Right kidney (tissue), 9 donors: ENCODE measurements at places on chromosomes 4 and X.

GRCh38 chr4:176526704-176527103 is 206.9 kb downstream of the SPCS3 start:
- no peak for DNase-seq

- DNase-seq: no peak
Measured at GRCh38 chrX:101397779-101398178, 7.0 kb downstream of the RPL36A start.

DNA sequence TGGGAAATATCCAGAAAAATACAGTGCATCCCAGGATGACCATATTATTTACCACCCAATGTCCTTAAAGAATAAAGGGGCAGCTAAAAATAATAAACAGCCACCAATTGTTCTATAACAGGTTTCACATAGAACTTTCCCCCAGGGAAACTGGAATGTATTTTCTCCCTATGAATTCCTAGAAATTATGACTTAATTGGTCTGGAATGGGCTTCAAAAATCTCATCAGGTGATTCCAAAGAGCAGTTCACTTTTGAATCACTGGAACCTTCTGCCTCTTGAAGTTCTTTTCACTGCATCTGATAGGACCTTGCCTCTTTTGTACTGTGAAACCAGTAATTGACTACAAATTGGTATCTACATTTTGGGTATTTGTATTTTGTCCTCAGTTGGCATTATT is 119.3 kb downstream of the ZNF330 start:
- no peak for DNase-seq

GRCh38 chr4:136390824-136391223 is 1141.5 kb downstream of the PCDH18 start:
- DNase-seq: no peak

- no peak for DNase-seq
Measured at GRCh38 chr4:183600189-183600685, 58.7 kb downstream of the RWDD4 start.

DNA sequence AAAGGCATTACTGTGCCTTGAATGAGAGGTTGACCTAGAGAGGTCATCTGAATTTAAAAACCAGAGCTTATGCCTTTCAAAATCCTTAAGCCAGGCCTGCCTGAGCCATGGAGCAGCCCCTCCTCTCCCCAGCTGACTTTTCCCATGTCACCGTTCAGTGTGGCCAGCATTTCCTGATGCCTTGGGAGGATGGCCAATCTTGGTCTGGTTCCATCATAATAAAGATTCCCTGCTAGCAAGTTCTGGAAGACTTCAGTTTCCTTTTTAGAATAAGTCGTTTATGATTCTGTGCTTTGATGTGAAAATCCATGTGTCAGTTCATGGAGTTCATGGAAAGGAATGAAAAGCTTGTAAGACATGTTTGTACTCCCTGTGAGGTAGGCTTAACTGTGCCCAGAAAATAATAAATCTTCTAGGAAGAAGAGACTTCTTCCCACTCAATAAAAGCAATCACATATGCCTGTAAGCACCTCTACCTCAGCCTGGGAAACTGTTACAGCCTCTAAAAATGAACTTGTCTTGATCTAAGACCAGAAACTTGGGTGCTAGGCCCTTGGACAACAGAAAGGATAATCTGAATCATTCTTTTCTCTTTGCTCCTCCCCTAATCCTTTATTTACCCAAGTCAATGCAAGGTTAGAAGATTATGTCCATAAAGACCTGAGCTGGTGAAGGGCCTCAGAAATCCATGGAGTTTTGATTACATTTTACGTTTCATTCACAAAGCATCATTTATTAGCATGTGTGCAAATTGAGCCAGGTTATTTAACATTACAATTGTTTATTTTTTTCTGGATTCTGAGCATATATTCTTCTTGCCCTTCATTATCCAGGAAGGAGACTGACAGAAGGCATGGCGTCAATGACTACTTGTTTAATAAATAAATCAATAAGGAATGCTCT is 84.0 kb upstream of the TBC1D9 start:
- DNase-seq: no peak

DNA sequence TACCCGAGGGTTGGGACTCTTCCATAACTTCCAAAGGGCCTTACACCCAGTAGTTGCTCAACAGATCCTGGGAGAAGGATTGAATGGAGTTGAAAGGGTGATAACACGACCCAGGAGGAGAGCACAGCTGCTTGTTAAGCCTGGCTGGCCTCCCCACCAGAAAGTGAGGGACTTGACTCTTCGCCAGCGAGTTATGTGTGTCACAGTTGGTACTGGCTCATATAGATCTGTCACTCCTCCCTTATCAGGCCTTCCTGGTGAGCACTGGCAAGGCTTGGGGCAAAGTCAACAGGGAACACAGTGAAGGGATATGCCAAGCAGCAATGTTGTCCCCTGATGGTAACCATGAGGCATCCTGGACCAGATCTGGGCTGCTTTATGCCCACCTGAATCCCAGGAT is 35.8 kb downstream of the APLN start:
- no peak for DNase-seq

- no peak for DNase-seq
Measured at GRCh38 chrX:100647739-100648138, 3.7 kb downstream of the SRPX2 start.

GRCh38 chr4:107492566-107492965 is 227.5 kb downstream of the PAPSS1 start:
- DNase-seq: no peak

- no peak for DNase-seq
Measured at GRCh38 chrX:13646154-13646549, 6.8 kb upstream of the TCEANC start.

DNA sequence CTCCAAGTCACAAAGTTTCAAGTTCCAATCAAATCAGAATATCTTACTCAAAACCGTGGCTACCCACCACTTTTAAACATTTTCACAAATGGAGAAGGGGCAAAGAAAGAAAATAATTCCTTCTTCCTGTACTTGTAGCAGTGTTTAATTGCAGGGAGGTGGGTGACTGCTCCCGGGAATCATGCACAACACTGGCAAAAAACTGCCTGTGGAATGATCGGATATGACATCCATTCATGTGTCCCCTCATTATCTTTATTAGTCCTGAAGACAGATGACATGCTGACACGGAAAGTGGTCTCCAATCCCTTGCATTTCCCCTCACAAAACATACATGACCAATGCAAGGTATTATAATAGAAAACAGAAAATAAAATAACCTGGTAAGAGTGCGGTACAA is 2.0 kb downstream of the TSPAN5 start:
- DNase-seq: no peak

DNA sequence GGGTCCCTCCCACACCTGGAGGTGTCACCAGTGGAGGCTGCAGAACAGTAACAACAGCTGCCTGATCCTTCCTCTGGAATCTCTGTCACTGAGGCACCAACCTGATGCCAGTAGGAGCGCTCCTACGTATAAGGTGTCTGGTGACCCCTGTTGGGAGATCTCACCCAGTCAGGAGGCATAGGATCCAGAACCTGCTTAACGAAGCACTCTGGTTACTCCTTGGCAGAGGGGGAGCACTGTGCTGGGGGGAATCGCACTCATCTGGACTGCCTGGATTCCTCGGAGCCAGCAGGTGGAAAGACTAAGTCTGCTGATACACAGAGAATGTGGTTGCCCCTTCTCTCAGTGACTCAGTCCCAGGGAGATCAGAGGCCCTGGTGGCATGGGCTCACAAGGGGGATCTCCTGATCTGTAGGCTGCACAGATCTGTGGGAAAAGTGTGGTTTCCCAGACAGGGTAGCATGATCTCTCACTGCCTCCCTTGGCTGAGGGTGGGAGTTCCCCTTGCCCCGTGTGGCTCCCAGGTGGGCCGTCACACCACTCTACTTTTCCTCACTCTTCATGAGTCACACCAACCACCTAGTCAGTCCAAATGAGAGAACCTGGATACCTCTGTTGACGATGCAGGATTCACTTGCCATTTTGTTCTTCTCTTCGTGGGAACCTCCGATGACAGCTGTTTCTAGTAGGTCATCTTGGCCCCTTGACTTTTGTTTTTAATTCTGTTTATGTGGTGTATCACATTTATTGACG is 305.9 kb downstream of the IDS start:
- no peak for DNase-seq

DNA sequence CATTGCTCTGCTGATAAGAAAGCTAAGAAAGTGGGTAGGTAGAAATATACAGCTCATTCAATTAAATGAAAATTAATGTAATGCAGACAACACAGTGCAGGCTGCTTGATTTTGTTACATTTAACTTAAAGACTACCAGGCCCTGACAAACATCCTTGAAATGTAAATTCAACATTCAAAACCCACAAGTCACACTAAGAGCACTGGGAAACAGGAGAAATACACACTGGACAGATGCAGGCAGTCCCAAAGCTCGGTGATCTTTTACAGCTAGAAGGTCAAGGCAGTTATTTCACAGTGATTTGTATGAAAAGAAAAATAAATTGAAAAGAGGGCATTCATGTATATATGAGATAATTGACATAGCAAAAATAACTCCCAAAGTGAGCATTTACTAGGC is 94.3 kb upstream of the PLAC1 start:
- no peak for DNase-seq

DNA sequence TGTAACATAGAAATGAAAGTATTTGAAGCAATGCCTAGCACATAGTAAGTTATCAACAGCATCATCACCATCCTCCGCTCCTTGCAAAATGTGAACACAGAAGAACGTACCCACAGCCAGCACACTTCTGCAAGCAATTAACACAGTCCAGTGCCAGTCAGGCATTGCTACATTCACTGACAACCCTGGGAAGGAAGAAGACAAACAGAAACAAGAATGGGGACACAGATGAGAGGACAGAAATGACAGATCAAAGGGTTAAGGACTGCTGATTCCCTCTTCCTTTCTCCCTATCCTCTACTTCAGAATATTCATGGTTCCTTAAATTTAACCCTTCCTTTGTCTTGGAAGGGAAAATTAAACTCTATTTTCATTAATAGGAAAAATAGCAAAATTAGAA is 53.1 kb downstream of the CHM start:
- no peak for DNase-seq

DNA sequence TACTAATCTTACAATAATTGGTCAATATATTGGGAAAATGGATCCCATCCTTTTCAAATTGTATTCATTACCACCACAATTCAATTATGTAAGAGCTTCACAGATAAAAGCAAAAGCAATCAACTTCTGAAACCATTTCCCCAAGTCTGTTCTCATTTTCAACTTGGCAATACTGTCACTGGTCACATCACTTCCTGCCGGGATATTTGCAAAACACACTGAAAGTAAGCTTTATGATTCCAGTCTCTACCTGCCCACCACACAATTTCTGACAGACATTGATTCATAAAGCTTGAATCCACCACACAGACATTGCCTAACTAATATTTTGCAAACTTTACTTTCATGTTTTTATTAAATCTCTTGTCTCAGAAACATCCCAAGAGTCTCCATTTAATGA is 53.6 kb downstream of the LIN54 start:
- no peak for DNase-seq

GRCh38 chrX:117768861-117769604 is 347.6 kb downstream of the KLHL13 start:
- no peak for DNase-seq

- no peak for DNase-seq
Measured at GRCh38 chr4:8844976-8845690, 26.5 kb downstream of the HMX1 start.

DNA sequence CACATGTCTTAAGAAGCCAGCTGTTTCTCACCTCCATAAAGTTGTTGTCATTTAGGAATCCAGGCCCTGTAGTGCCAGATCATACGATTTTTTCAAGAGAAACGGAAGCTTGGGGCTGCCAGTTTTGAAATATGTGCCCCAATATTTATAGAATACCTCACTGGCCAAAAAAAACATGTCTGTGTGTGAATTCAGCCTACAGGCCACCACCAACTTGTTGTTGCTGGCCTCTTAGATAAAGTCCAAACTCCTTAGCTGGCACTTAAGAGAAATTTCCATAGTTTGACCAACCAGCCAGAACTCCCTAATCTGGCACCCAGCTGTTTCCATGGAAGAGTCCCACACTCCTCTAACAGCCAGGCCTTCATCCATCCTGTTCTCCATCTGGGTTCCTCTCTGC is 74.1 kb downstream of the WDR19 start:
- no peak for DNase-seq

DNA sequence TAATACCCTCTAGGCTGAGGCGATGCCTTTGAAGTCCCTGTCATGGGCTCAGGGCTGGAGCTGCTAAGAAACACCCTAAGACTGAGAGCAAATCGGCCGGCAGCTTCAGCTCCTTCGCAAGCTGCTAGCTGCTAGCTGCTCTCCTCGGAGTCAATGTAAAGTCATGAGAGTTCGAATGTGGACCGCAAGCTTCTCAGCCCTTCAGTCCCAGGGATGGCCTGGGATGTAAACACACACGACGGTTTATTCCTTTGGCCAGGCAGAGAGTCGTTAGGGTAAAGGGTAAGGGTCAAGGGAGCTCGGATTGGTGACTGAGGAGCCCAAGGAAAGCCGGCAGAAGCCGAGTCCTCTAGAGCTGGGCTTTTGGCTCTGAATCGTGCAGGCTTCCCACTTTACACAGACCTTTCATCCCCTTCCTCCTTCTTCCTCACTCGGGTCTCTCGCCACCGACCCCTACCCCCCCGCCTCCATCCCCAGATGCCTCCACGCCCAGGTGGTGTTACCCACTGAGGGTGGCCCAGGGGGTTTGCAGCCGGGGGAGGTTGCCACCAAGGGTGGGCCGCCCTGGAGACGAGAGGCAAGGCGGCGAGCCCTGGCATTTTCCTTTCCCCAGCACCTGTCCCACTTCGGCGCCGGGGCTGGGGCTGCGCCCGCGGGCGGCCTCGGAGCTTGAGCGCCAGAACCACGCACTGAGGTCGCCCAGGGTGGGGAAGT is 3.1 kb upstream of the BCORL1 start:
- DNase-seq: peak; percentile 30

GRCh38 chr4:162245051-162245450 is 81.3 kb upstream of the FSTL5 start:
- DNase-seq: no peak

- no peak for DNase-seq
Measured at GRCh38 chrX:124940531-124940930, 379.1 kb upstream of the TEX13C start.

GRCh38 chr4:115272594-115272993 is 159.2 kb upstream of the NDST4 start:
- DNase-seq: no peak

DNA sequence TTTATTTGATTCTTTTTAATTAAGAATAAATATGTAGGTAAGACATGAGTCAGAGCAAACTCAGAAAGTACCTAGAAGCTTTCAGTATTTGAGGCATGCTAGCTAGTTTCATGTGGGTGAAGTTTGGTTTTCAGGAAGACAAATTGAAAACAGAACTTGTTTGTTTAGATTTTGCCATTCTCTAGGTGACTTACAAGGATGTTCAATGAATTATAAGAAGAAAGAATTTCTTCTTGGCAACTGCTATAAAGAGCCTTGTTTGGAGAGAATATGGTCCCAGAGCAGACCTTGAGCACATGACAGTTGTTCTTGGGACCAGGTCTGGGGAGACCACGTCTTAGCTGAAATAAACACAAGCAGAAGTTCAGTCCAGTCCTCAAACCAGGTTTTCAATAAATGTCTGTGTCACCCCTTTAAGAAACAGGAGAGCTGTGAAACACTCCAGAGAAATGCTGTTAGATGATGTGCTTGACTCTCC is 38.0 kb upstream of the IL21 start:
- DNase-seq: no peak
